ENCODE measurements at places on chromosomes 1 and 21.

GRCh38 chr1:29297450-29297849 is 61.1 kb downstream of the PTPRU start:
- DNase-seq = no peak

DNA sequence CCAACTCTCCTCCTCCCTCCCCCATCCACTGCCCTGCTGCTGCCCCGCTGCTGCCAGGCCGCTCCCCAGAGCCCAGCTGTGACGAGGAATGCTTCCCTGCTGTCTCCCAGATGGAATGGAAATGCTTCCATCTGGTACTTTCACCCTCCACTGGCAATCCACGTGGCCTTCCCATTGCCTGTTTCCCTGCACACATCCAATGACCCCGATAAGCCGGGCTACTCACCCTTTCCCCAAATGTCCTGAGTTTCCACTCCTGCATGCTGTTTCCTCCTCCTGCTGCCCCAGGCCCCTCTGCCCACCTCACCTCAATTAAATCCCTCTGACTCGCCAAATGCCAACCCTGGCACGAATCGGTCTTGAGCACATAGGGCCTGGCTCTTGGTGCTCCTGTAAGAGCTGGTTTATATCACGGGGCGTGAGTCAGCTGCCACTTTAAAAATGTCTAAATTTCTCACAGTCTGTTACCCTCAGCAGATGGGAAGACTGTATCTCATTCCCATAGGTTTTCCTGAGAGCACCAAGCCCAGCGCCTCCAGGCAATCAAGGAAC is 36.4 kb downstream of the MRAP start:
- no peak for DNase-seq

DNA sequence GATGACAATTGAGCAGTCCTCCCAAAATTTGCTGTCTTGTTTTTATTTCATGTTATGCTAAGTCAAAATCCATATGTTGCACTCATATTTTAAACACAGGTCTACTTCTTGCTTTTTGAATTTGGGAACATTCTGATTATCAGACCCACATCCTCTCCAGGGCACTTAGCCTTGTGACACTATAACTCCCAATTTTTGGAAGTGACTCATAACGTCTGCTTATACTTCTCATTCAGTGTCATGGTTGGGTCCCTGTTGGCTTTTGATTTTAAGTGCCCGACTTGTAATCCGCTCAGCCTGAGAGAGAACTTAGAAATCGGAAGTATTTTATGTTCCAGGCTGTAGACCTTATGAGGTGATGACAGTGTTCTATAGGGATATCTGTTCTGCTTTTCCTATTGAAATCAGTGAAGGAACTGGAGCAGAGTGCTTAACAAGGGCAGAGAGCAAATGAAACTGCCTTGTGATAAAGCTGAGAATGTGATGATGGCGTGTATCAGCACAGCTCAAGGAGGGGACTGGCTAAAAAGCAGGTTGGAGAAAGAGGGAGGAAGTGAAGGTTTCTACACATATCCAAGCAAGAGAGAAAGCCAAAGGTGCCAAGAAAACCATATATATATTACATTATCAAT is 136.0 kb downstream of the HLX start:
- DNase-seq = no peak

DNA sequence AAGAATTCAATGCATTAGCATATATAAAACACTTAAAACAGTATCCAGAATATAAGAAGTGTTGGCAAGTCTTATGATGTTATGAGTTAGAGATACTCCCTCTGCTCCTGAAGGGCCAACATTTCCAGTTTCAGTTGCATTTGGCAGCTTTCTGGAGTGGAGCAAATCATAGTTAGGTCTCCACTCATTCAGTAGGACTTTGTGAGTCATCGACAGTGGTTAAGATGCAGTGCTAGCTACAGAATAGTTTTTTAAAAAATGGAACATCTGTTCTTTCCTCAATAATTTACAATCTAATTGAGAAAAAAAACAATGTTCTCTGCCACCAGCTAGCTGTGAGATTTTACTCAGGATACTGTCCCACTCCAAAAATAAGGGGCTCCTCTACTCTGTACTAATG is 389.1 kb downstream of the HLX start:
- DNase-seq = no peak

DNA sequence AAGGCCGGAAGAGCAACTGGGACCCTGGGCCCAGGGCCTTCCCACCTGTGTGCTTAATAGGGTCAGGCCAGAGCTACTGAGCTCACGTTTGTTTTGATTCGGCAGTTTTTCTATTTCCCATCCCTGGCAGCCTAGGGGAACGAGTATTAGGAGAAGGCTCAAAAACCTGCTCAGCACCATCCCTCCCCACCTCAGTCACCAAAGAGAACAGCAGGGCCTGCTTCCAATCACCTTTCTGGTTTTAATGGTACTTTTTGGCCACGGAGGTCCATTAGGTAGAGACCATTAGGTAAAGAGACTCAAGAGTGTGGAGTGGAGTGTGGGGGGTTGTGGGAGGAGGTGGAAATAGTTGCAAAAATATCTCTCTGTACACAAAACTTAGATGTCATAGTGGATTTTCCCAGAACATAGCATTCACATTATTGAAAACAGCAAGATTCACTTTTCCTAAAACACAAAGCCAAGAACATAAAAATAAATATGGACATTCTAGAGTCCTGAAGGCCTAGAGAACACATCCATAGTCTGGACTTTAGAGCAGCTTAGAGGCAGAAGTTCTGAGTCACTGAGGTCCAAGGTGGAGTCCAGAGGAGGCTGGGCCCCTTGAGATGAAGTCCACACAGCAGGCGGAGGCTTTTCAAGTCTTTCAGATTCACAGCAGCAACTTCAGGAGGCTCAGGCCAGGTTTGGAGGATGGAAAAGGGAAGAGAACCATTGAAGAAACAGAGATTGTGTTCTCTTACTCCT is 19.5 kb downstream of the NUAK2 start:
- DNase-seq = no peak

DNA sequence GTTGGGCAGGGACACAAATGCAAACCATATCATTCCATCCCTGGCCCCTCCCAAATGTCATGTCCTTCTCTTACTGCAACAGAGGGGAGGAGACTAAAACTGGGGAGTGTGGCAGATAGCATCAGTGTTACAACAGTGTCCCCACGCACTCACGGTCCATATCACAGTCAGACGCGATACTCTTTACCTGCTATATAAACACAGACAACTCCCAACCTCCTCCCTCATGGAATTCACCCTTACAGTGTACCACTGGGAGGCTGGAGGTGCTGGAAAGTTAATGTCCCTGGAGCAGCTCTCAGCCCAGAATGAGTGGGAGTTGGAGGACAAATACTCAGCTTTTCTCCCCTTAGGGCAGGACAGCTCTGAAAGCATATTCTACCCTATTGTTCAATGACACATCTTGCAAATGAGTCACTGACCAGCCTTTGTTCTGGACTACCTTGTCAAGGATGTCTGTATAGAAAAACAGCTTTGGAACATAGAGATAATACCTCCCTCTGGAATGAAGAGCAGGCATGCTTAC is 445.9 kb downstream of the SETD4 start:
- no peak for DNase-seq

GRCh38 chr1:21961799-21962198 is 15.0 kb upstream of the CELA3B start:
- no peak for DNase-seq

- DNase-seq = no peak
Observed at GRCh38 chr1:45979778-45980176, 152.7 kb downstream of the PIK3R3 start.

- no peak for DNase-seq
Observed at GRCh38 chr1:91439016-91439415, 34.4 kb upstream of the HFM1 start.
